Renal cortical epithelial cell (primary cell): ENCODE measurements at places on chromosomes 7 and 10. TPM values are rescaled to one million over a fixed set of nuclear protein-coding genes. Genes with fewer than 3 reads are reported as not detected.

The UCN3 gene
- not detected in 2 replicates for total RNA-seq

The LIPM gene
- not detected in 2 replicates for total RNA-seq

The GJD4 gene
- total RNA-seq: not detected in 2 replicates

The BRAF gene
- total RNA-seq: 13.2 and 35.9 TPM in 2 replicates

The STK31 gene
- 0.25 and 0.69 TPM in 2 replicates for total RNA-seq

The TMEM26 gene
- total RNA-seq: 0.10 TPM in 1 of 2 replicates, not detected in the other

The MCM10 gene
- 0.55 and 6.8 TPM in 2 replicates for total RNA-seq

The CXCL12 gene
- total RNA-seq: 2.1 and 5.4 TPM in 2 replicates

The HOXA11 gene
- 1.7 and 5.4 TPM in 2 replicates for total RNA-seq

The LDB1 gene
- total RNA-seq: 26.7 and 49.5 TPM in 2 replicates

The PPP1R3C gene
- total RNA-seq: 5.7 and 39.4 TPM in 2 replicates

The LRIT1 gene
- total RNA-seq: not detected in 2 replicates

The OR2A12 gene
- not detected in 2 replicates for total RNA-seq

The KLF14 gene
- total RNA-seq: 0.05 TPM in 1 of 2 replicates, not detected in the other

The SPDYE2B gene
- not detected in 2 replicates for total RNA-seq

The HOXA4 gene
- total RNA-seq: 0.17 and 0.75 TPM in 2 replicates

The AMPH gene
- total RNA-seq: 0.17 TPM in 1 of 2 replicates, not detected in the other

The PON1 gene
- not detected in 2 replicates for total RNA-seq

The TUBAL3 gene
- 0.35 and 1.7 TPM in 2 replicates for total RNA-seq

The SLC18A2 gene
- total RNA-seq: 0.10 and 0.87 TPM in 2 replicates

The CTAGE4 gene
- 7.3 and 17.4 TPM in 2 replicates for total RNA-seq

The PPP1R17 gene
- total RNA-seq: not detected in 2 replicates

The CALHM3 gene
- total RNA-seq: 0.05 TPM in 1 of 2 replicates, not detected in the other

The NRG3 gene
- total RNA-seq: 0.05 and 0.87 TPM in 2 replicates

The TRPV5 gene
- total RNA-seq: not detected in 2 replicates

The AKR1C3 gene
- total RNA-seq: 69.8 and 71.9 TPM in 2 replicates

The CYP2W1 gene
- not detected in 2 replicates for total RNA-seq
